ENCODE measurements at places on chromosomes 2 and 18. TPM values are rescaled to one million over a fixed set of nuclear protein-coding genes. Genes with fewer than 3 reads are reported as not detected.

RNF25 gene
- 16.8 TPM for total RNA-seq

RNF125 gene
- total RNA-seq: 1.4 TPM

DNA sequence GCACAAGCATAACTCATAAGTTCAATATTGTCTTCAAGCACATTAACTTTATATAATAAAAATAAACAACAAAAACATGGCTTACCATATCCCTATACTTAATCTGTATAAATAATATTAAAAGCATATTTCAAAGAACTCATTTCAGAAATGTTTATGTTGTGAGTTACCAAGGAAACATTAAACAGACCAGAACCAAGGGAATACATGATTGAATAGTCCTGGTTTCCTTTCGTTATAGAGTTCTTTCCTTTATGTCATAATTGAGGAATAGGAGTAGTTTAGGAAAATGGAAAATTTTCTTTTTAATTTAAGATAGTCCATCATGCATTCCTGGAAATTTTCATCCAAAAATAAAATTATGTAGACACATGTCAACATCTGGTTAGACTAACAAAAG lies 343.0 kb downstream of the ERBB4 start:
- H3K27ac ChIP-seq: no peak overlapping the region
- H3K27me3 ChIP-seq: no peaks in the 10 kb centered on the region
- H3K4me1 ChIP-seq: no peaks in the 10 kb centered on the region
- DNase-seq: no peak
- no peak overlapping the region for H3K4me3 ChIP-seq

DNA sequence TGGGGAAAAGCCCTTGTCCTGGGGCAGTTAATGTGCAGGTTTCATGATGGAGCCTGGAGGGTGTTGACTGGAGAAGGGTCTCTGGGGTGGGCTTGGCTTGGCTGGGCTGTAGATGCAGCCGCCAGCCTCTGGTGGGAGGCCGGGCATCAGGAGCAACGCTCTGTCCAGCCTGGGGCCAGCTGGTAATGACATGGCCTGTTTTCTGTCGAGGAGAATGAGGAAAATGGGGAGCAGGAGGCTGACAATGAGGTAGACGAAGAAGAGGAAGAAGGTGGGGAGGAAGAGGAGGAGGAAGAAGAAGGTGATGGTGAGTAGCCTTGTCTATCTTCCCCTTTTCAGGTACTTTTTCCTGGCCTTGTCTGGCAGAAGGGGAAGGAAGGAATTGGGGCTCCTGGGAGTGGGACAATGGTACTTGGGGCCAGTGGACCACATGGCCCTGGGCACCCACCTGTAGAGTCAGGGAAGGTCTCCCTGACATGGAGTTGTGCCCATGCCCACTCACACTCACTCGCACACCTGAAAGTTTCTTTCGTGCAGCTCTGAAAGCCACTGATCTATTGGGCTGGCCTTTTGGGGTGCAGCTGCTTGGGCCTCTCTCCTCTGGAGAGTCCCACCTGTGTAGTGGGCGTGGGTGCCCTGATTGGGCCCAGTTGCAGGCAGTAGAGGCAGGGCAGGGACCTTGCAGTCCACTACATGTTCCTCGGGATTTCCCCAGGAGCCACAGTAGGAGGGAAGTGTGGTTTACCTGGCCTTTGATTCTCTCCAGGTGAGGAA lies 3.5 kb downstream of the PTMA start:
- H3K36me3 ChIP-seq: peaks cover 29% of the 10 kb centered on the region
- H3K4me3 ChIP-seq: peak overlapping the region; percentile 77
- H3K27me3 ChIP-seq: no peaks in the 10 kb centered on the region
- peak overlapping the region; percentile 99 for H3K27ac ChIP-seq
- peaks cover 56% of the 10 kb centered on the region for H3K4me1 ChIP-seq

- H3K4me3 ChIP-seq: peak overlapping the region; percentile 92
- H3K4me1 ChIP-seq: peaks cover 22% of the 10 kb centered on the region
- peak overlapping the region; percentile 94 for H3K27ac ChIP-seq
- no peaks in the 10 kb centered on the region for H3K36me3 ChIP-seq
- no peak for DNase-seq
- H3K27me3 ChIP-seq: no peaks in the 10 kb centered on the region
These were observed 186.8 kb downstream of the ZEB2 start for GRCh38 chr2:144333143-144333555.

GRCh38 chr2:60553495-60554073 lies at the start of gene BCL11A:
BCL11A (minus strand) TSS chr2:60553654; CDS start chr2:60553270, 384 bp downstream.
- peak within 1 kb of the TSS; percentile 59 for H3K4me3 ChIP-seq
- H3K27ac ChIP-seq: peak within 1 kb of the TSS; percentile 71
- H3K36me3 ChIP-seq: no peaks in the 10 kb centered on the region
- H3K4me1 ChIP-seq: peaks cover 68% of the 10 kb centered on the region

DNA sequence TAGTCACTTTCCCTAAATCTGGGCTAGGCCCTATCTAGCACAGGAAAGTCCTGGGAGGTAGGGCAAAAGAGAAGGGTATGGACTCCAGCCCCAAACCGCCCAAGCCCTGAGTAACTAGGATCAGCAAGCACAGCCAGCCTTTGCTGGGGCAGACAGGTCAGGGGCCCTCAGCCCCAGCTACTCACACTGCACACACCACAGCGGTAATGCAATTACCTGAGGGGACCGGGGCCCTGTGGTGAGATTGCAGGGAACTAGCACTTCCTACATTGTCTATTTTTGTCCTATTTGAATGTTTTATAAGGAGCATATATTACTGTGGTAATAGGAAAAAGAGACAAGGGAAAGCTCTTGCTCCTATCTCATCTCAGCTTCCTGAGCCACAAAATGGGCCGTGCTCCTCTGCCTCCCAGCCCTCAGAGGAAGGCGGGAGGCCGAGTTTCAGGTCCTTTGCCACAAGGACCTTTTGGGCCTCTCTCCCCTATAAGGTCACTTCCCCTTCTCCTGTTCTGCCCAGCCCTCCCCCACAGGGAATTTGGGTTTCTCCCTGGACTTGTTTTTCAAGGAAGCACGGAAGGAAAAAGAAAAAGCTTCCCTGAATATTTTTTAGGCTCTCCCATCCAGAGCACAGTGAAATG lies 20.5 kb downstream of the RAB11FIP5 start:
- peaks cover 11% of the 10 kb centered on the region for H3K4me1 ChIP-seq
- no peak overlapping the region for H3K4me3 ChIP-seq
- peaks cover 16% of the 10 kb centered on the region for H3K36me3 ChIP-seq
- H3K27me3 ChIP-seq: no peaks in the 10 kb centered on the region
- no peak for DNase-seq
- H3K27ac ChIP-seq: peak overlapping the region; percentile 33

- DNase-seq: peak; percentile 59
- no peaks in the 10 kb centered on the region for H3K27me3 ChIP-seq
- H3K27ac ChIP-seq: peak overlapping the region; percentile 21
- H3K4me3 ChIP-seq: no peak overlapping the region
- H3K4me1 ChIP-seq: peaks cover 62% of the 10 kb centered on the region
- no peaks in the 10 kb centered on the region for H3K36me3 ChIP-seq
These were observed 112.5 kb downstream of the MAP3K20 start for GRCh38 chr2:173187941-173188788.

DNA sequence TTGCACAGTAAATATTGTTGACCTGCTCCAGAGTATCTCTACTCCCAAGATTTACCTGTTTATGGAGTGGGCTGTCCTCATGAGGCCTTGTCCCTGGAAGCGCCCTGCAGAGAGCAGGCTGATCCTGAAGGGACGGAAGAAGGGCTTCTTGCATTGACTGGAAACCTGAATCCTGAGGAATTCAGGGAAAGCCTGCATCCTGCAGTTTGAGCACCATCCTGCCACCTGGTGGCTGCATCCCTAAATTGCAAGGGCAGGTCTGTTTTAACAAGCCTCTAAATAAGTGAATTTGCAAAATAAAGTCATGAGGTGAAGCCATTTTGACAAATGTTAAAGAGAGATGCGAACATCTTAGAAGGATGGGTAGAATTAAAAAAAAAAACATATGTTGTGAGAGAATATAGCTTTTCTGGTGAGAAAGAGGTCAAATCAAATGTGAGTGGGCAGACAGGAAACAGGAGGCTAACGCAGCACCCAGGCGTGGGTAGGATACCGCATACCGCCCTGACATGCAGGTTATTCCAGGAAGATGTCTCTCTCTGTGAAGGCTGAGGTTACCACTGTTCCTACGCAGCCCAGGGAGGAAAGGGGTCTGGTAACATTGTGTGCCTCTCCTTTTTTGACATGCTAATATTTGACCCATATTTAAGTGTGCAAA lies 754.9 kb downstream of the RNF144A start:
- no peak for DNase-seq
- H3K4me3 ChIP-seq: no peak overlapping the region
- H3K36me3 ChIP-seq: no peaks in the 10 kb centered on the region
- no peaks in the 10 kb centered on the region for H3K27me3 ChIP-seq

DNA sequence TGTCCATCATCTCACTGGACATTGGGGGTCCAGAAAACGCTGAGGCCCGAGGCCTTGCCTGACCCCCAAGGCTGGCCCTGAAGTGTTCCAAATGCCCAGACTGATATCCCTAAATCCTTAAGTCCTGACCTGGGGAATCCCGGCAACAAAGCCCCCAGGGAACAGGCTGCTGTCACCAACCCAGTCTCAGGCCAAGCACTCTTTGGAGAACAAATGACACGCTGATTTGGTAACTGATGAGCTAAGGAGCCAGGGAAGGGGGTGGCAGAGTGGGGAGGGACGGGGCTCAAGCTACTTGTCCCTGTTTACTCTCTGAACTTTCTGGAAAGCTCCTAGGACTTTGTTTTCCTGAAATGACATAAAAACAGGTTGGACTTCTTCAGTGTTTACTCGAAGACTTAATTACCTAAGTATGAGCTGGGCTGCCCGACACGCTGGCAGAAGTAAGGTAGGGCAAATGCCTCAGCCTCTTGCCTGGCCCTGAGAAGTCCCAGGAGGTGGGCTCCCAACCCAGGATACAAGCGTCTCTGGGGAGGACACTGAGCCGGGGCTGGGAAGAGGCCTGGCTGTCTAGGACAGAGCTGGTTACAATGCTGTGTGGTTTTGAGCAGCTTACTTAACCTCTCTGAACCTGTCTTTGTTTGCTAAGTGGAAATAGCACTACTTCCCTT lies 105.5 kb upstream of the GLI2 start:
- no peak overlapping the region for H3K4me3 ChIP-seq
- H3K4me1 ChIP-seq: no peaks in the 10 kb centered on the region
- DNase-seq: no peak
- no peak overlapping the region for H3K27ac ChIP-seq
- H3K36me3 ChIP-seq: no peaks in the 10 kb centered on the region

GRCh38 chr2:73984203-73984921 lies at the start of gene TET3:
TET3 (plus strand) TSS chr2:73984910; CDS start chr2:73986404, 1,494 bp downstream.
- no peaks in the 10 kb centered on the region for H3K27me3 ChIP-seq
- peak; percentile 65 for DNase-seq
- H3K4me1 ChIP-seq: peaks cover 59% of the 10 kb centered on the region
- peak within 1 kb of the TSS; percentile 77 for H3K27ac ChIP-seq
- peak within 1 kb of the TSS; percentile 65 for H3K4me3 ChIP-seq
- no peaks in the 10 kb centered on the region for H3K36me3 ChIP-seq
